ENCODE measurements at places on chromosomes 3 and 15.
A peak's percentile ranks its signal among the peaks of the same experiment; 100 is the strongest.

DNA sequence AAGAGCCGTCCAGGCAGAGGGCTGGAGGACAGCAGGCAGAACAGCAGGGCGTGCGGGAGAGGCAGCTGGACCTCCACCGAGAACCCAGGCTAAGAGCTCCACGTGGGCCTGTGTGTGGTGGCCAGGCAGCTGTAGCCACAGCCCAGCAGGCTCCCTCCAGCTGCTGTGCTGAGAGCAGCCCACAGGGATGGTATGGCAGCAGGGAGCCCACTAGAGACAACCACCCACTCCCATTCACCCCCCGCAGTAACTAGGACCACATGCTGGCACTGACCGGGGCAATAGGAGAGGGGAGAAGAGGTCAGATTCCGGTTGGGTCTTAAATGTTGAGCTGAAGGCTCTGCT lies 25.6 kb upstream of the MUSTN1 start:
- DNase-seq: no peak

- DNase-seq: no peak
These were observed 101.9 kb upstream of the RNU6-1 start for GRCh38 chr15:67941648-67942310.

- DNase-seq: no peak
These were observed 12.8 kb downstream of the AKAP13 start for GRCh38 chr15:85393210-85393609.

GRCh38 chr15:68218847-68219798 lies 10.4 kb downstream of the CLN6 start:
- DNase-seq: no peak

DNA sequence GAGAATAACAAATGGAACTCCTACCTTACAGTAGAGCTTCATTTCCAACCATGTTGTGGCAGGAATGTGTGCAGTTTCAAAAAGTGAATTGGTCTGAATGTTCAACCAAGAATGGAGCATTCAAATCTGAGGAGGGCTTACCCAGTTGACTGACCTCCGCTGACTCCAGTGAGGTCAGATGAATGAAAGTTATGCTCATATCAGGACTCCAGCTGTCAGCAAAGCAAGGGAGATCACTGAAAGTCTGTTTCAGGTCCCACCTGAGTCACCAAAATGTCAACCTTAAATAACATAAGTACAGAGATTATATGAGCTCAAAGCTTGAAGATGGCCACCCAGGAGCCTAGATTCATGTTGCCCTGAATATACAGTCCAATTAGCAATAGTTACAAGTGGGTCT lies 473.5 kb downstream of the RBMS3 start:
- no peak for DNase-seq

- no peak for DNase-seq
These were observed 128.4 kb upstream of the SMAD3 start for GRCh38 chr15:66936861-66937582.

- DNase-seq: no peak
These were observed 69.0 kb downstream of the RAB7A start for GRCh38 chr3:128794770-128795649.

DNA sequence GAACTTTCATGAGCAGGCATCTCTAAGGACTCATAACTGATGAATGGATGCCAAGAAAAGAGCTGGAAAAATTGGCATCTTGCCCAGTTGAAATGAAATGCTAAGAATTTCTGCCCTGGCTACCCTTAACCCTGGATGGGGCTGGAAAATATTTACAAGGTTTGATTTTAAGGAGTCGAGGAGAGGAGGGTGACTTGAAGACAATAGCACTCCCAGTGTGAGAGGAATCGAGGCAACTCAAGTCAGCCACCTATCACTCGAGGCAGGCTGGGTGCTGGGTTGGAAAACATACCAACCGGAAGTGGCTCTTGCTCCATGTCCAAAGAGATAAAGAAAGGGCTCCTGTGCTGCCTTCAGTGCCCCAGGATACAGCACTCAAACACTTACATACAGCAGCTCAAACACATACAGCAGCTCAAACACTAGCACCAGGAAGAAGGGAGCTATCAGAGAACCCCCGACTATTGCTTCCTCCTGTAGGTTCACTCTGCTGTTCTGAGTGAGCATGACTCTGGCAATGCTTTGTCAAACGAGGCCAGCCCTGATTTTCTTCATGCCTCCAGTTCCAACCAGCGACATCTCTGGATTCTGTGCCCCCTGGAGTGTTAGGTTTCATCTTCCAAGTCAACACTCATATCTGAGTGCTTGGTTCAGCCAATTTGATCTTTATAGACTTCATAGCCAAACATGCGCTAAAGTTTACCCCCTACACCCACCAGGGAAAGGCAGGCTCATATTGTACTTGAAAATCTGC lies 4.9 kb downstream of the PRICKLE2 start:
- no peak for DNase-seq

DNA sequence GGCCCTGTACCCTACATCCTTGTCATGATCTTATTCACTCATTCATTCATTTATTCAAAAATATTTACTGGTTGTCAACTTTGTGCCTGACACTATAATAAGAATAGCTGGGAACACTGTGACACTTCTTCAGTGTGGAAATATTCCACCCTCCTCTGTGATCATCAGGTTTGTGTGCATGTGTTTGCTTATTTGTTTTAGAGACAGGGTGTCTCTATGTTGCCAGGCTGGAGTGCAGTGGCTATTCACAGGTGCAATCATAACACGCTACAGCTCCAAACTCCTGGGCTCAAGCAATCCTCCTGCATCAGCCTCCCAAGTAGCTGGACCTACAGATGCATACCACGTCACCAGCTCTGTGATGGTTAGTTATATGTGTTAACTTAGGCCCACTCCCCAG lies 50.0 kb upstream of the PLCL2 start:
- DNase-seq: no peak

DNA sequence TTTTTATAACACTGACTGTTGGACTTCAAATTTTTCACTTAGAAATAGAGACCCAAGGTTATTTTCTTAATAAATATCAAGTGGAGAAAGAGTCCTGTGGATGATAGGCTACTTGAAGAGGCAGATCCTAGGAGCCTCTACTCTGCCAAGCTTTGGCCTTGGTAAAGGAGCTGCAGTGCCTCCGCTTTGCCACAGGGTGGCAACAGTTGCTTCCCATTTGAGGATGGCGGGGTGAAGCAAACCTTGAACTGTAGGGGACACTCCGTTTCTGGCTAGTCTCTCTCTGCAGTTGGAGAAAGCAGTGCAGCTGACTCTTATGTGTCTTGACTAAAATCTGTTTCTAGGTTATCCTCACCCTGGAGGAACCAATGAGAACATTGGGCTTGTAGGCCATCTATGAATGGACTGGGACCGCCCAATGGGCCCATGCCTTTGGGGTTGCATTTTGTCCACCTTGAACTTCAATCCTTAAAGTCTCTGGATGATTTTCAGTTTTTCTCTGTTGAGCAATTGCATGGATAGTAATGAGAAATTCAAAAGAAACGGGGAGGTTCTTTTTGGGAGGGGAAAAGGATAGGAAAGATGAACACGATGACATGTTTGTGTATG lies 9.8 kb downstream of the SCG5 start:
- peak; percentile 35 for DNase-seq

GRCh38 chr15:38378161-38378560 lies 75.8 kb upstream of the FAM98B start:
- no peak for DNase-seq

DNA sequence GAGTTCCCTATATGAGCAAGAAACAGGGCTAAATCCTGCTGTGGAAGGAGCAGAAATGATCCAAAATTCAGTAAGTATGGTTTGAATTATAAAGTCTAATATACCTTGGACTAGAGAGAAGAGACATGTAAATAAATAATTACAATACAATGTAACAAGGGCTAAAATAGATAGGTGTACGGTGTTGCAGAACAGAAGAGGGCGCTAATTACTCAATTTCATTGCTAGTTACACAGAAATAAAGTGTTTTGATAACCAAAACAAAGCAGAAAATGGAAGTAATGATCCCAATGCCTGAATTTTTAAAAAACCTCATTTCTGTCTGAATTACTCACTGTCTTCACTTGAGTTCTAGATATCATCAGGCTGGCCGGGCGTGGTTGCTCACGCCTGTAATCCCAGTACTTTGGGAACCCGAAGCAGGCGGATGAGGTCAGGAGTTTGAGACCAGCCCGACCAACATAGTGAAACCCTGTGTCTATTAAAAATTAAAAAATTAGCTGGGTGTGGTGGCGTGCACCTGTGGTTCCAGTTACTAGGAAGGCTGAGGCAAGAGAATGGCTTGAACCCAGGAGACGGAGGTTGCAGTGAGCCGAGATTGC lies 8.3 kb upstream of the PLCH1 start:
- DNase-seq: no peak

DNA sequence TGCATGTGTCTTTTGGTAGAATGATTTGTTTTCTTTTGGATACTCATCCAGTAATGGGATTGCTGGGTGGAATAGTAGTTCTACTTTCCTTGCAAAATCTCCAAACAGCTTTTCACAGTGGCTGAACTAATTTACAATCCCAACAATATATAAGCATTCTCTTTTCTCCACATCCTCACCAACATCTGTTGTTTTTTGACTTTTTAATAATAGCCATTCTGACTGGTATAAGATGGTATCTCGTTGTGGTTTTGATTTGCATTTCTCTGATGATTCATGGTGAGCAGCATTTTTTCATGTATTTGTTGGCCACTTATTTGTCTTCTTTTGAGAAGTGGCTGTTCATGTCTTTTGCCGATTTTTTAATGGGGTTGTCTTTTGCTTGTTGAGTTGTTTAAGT lies 55.8 kb downstream of the ST8SIA2 start:
- no peak for DNase-seq

DNA sequence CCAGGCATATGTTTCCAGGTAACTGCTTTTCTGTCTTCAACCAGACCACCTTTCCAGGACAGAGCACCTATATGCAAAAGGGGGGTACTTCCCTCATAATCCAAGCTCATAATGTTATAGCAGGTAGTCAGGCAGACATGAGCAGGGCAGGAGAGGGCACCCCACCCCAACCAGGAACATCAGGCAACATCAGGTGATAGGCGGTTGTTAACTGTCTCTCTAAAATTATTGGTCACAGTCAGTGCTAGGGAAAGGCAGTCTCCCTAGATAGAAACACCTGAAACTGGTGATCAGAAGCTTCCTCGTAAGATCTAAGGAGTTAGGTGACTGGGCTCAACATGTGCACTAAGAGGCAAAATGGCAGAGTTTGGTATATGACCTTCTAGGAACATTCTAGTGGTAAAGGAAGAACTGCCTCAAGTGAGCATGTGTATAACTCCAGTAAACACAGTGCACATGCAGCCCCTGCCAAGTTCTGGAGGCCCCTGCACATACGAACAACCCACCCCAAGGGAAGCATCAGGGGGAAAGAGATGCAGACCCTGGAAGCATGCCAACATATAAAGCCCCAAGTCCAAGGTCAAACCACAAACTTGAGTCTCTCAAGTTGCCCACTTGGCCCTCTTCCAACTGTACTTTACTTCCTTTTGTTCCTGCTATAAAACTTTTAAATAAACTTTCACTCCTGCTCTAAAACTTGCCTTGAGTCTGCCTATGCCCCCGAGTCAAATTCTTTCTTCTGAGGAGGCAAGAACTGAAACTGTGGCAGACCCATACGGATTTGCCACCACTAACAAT lies 270.9 kb downstream of the ULK4 start:
- DNase-seq: no peak

DNA sequence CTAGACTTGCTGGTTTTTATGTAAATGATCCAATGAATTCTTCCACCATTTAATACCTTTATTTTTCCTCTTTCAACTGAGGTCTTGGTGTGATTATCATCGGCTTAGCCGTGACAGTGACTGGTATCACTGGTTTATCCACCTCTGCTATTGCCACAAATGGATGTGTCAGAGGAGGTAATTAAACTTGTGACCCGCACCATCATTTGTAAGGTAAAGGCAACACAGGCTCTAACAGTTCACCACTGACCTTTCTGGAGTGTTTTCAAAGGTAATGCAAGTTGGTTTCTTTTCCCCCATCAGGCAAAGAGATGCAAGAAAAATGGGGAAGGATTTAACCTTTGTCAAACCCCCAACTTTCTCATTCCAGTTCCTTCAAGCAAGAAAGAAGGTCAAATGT lies 19.7 kb downstream of the SLC12A1 start:
- DNase-seq: no peak

- DNase-seq: no peak
These were observed 10.7 kb downstream of the RPLP1 start for GRCh38 chr15:69463182-69463756.

Data from stimulated activated CD4-positive, alpha-beta T cell treated with anti-CD3 and anti-CD28 coated beads, Interleukin-12 subunit alpha, Interleukin-12 subunit beta, amount 100 ng/mL, for 24 hours (primary cell).